ENCODE measurements at places on chromosomes 11 and 22. TPM values are rescaled to one million over a fixed set of nuclear protein-coding genes. Genes with fewer than 3 reads are reported as not detected.

- no peak overlapping the region for H3K27ac ChIP-seq
- peaks cover 20% of the 10 kb centered on the region for H3K36me3 ChIP-seq
- H3K27me3 ChIP-seq = no peaks in the 10 kb centered on the region
- no peak for DNase-seq
- no peaks in the 10 kb centered on the region for H3K4me1 ChIP-seq
- no peak overlapping the region for H3K4me3 ChIP-seq
Measured at GRCh38 chr11:43852057-43852636, 28.5 kb upstream of the ALKBH3 start.

DNA sequence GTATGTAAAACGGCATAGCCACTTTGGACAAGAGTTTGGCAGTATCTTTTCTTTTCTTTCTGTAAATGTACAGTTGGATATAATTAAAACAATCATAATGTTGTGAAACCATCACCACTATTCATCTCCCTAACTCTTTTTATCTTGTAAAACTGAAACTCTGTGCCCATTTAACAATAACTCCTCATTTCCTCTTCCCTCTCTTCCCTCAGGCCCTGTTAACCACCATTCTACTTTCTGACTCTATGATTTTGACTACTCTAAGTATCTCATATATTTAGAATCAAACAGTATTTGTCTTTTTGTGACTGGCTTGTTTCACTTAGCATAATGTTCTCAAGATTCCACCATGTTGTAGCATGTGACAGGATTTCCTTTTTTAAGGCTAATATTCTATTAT is 10.2 kb downstream of the SCUBE2 start:
- peaks cover 20% of the 10 kb centered on the region for H3K4me1 ChIP-seq
- H3K36me3 ChIP-seq = no peaks in the 10 kb centered on the region
- DNase-seq = no peak
- H3K27me3 ChIP-seq = no peaks in the 10 kb centered on the region

DNA sequence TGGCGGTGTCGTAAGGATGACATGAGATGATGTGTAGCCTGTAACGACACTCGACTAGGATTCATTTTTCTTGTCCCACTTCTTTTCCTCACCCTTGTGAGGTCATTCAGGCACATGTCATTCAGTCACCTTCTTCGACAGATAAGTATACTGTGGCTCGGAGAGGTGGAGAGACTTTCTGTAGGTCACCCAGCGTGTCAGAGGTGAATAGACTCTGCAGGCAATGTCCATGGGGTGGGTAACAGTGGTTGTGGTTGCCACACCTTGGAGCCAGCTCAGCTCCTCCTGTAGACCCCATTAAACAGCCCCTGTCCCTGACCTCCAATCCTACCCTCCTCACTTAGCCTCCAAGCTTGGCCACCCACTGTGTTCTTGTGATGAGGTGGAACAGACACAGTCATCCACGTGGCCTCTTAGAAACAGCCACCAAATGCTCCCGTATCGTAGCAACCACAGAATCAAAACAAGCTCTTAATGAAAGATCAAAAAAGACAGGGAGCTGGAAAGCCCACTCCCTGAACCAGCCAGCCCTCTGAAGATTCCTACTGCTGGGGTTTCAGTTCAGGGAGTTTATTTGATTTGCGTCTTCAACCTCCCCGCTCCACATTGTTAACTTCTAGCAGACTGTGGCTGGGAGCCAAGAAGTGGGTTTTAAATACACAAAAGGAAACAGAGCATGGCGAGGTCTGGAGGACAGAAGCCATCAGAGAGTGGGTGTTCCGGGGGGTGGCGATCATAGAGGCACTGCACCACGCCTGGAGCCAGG is 89.0 kb upstream of the GRK3 start:
- DNase-seq = no peak
- peaks cover 16% of the 10 kb centered on the region for H3K4me1 ChIP-seq
- no peak overlapping the region for H3K27ac ChIP-seq
- no peak overlapping the region for H3K4me3 ChIP-seq

GRCh38 chr11:95788921-95789505 is 569 bp downstream of the FAM76B start:
- peak overlapping the region; percentile 94 for H3K4me3 ChIP-seq
- H3K4me1 ChIP-seq = peaks cover 30% of the 10 kb centered on the region
- no peaks in the 10 kb centered on the region for H3K27me3 ChIP-seq

GRCh38 chr11:102709201-102709945 is 3.8 kb upstream of the MMP27 start:
- no peaks in the 10 kb centered on the region for H3K4me1 ChIP-seq
- H3K27ac ChIP-seq = no peak overlapping the region
- H3K4me3 ChIP-seq = no peak overlapping the region
- H3K27me3 ChIP-seq = no peaks in the 10 kb centered on the region

MMP8 gene
- not detected for total RNA-seq

ANKK1 gene
- 0.83 TPM for total RNA-seq
